ENCODE measurements at places on chromosomes 13 and 19.

- no peak for DNase-seq
Observed at GRCh38 chr13:44755872-44756271, 179.7 kb upstream of the TSC22D1 start.

DNA sequence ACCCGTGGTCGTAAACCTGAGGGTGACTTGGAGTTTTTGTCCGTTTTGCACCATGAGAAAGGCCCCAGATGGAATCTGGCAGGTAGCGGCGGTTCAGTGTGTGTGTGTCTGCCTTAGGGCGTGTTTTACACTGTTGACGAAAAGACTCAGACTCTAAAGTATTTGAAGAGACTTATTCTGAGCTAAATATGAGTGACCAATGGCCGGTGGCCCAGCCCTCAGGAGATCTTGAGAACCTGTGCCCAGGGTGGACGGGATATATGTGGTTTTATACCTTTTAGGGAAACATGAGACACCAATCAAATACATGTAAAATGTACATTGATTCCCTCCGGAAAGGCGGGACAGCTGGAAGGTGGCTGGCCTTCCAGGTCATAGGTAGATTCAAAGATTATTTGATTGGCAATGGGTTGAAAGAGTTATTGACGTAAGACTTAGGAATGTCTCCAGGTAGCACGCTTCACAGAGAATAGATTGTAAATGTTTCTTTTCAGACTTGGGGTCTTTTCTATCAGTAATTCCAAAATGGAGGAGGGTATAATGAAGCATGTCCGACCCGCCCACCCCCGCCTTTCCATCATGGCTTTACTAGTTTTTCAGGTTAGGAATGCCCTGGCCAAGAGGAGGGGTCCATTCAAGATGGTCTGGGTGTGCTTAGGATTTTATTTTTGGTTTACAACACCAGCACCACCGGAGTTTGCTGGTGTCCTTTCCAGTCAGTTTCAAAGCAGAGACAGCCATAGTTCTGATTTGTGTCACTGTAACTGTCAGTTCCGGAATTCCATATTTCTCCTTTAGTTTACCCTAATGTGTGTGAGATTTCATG is 1.0 kb upstream of the ZNF529 start:
- DNase-seq = no peak

- peak; percentile 24 for DNase-seq
Observed at GRCh38 chr13:41352935-41353840, 42.1 kb downstream of the NAA16 start.

- DNase-seq = peak; percentile 36
Observed at GRCh38 chr19:46821512-46822409, 28.9 kb downstream of the AP2S1 start.

DNA sequence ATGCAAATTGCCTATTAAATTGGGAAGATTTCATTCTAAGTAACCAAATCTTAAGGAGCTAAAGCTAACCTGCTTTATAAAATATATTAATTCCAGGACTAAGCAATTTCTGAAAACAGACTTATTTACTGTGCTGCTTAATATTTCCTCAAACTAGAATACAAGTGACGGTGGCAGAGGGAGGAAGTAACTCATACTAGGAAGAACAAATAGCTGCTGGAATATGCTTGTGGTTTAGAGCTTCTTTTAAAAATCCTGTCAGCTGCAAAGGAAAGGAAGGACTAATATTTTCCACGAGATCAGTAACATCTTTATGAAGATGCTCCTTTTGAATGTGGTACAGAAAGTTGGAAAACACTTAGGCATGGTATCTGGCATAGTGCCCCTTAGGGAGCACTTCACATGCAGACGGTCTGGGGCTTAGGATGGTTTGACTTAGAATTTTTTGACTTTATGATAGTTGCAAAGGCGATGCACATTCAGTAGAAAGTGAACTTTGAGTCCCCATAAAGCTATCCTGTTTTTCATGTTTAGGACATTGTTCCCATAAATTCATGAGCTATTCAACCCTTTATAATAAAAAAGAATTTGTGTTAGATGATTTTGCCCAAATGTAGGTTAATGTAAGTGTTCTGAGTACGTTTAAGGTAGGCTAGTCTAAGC is 3.4 kb upstream of the HNRNPA1L2 start:
- no peak for DNase-seq

GRCh38 chr13:72570019-72570418 is 157.4 kb downstream of the MZT1 start:
- DNase-seq = no peak

Data from activated T-helper 1 cell treated with Interleukin-2 at 50 U/mL for 16 hours (primary cell).